ENCODE measurements at places on chromosomes 2 and 18.

- no peak for DNase-seq
Observed at GRCh38 chr18:70331456-70332097, 42.7 kb downstream of the SOCS6 start.

DNA sequence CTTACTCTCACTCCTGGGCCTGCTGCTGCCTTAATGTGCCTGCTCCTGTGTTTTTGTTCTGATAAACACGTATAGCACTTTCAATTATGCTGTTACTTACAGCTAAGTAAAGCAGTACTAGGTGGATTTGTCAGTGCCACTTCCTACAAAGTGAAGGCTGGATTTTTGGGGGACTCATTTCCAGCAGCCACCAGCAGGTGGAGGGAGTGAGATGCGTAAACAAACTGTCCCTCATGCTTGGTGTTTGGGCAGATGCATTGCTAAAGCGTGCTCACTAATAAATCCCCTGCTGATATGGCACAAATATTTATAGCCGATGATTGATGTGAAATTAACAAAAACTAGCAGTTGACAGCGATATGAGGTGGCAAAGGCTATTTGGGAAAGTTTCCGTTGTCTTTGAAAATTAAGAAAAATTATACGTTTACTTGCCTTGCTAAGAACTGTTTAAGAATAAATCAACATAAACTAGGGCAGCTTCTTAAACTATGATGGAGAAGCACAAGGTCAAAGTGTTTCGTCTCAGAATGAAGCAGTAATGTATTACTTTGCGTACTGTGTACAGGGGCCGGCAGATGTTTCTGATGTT lies 101.7 kb downstream of the AGAP1 start:
- peak; percentile 69 for DNase-seq

DNA sequence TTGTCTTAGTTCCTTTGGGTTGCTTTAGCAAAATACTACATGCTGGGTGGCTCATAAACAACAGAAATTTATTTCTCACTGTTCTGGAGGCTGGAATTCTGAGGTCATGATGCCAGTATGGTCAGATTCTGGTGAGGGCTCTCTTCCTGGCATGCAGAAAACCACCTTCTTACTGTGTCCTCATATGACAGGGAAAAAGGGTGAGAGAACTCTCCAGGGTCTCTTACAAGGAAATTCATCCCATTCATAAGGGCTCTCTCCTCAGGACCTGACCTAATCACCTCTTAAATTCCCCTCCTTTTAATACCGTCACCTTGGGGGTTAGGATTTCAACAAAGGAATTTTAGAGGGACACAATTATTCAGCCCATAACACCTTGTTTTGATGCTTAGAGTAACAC lies 243.1 kb upstream of the TNP1 start:
- no peak for DNase-seq

- DNase-seq, result no peak
Observed at GRCh38 chr18:78788161-78788560, 191.5 kb upstream of the SALL3 start.

Measured in WERI-Rb-1 (cell line).